ENCODE measurements at places on chromosomes 1 and 21.

- no peak for DNase-seq
These were observed 85.6 kb downstream of the HMCN1 start for GRCh38 chr1:185819798-185820197.

- no peak for DNase-seq
These were observed 212.5 kb downstream of the NPHP4 start for GRCh38 chr1:5779608-5780323.

DNA sequence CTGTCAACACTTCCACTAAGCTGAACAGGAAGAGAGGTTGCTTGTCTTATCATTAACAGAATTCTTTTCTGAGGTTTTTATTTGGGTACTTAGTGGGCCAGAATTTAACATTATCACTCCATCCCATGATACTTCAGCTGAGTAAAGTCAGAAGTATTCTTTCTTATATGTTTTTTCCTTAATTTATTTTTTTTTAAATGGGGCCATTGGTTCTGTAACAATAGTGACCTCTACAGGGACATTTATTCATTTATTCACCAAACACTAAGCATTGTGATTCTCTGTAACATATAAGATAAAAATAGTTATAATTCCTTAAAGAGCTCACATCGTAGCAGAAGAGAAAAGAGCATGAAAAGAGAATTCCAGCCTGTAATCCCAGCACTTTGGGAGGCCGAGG is 9.8 kb downstream of the GREM2 start:
- no peak for DNase-seq

DNA sequence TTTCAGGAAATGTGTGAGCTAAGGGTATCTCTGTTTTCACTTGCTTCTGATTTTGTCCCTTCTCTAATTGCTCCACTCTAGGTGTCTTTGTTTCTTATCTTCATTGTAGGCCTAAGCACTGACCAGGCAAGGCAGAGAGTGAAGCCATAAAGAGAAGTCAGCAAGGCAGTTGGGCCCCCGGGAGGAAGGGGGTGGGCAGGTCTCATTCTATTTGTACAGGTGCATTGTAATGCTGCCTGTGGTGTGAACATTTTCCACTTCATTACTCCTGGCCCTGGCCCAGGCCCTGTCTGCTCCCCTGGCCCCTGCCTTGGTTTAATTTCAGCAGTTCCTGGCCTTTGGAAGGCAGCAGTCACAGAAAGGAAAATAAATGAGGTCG is 86.4 kb upstream of the JUN start:
- DNase-seq: no peak

GRCh38 chr21:35840197-35840799 is 220.0 kb downstream of the SETD4 start:
- DNase-seq: peak; percentile 77

DNA sequence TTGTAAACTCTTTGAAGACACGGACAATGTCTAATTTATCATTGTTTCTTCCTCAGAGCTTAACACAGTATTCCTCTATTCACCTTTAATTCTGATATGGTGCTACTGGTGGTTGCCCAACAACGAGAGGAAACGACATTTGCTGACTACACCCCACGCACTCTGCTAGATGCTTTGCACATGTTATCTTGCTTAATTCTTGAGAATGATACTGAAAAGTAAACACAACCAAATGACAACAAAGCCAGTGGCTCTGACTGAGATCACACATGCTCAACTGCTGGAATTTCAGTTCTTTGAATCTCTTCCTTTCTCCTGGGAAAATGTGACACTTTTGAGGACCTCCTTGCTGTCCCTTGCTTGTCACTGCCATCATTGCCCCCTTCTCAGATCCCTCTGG is 37.2 kb upstream of the DDAH1 start:
- DNase-seq: no peak

- DNase-seq: no peak
These were observed 12.8 kb downstream of the PRDX6 start for GRCh38 chr1:173489929-173490328.

DNA sequence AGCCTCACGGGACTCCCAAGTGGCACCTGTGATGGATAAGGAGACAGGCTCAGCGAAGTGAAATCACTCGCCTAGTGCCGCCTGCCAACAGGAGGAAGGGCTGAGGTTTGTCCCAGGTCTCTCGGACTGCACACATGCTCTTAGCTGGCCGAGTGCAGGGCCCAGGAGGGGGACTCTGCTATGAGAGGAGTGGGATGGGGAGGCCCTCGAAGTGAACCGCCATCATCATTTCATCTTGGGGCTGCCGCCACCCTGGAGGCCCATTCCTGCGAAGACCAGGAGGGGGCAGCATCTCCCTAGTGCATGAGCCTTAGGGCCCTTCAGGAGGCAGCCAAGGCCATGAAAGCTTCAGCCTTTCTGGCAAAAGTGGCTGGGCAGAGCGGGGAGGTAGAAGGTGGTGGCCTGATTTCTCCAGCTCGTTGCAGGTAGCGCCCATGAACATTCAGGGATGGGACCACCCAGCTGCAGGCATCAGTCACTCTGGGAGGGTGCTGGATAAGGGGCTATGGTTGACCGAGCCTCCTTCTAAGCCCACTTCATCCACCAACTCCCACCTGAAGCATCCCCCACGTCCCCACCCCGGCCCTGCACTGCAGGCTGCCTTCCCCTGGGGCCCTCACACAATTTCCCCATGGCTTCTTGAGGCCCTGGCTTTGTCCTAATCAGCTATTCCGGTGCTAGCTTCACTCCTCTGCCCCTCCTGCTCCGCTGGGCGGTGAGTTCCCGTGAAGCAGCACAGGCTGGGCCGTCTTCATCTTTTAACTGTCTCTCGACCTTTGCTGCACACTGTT is 17.2 kb upstream of the RASSF5 start:
- peak; percentile 27 for DNase-seq

- DNase-seq: no peak
These were observed 14.2 kb upstream of the TMEM125 start for GRCh38 chr1:43255438-43256210.

DNA sequence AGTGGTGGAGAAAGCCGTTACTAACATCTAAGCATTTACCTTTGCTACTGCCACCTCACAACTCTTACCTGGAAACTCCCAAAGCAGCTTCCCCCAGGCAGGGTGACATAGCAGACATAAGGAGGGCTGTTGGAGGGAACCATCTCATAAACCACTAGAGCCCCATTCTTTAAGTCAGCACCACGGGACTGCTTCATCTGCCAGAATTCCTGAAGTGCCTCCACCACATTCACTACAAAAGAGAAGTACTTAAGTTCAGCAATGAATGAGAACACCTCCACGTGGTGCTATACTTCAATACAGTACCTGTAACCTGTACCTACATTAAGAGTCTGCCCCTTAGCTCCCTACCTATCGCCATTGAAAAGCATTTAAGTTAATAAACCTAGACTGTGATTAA is 10.3 kb downstream of the LIX1L start:
- DNase-seq: no peak

Data from RKO (cell line).